Urothelium cell line (cell line): ENCODE measurements at places on chromosomes 13 and 19.

DNA sequence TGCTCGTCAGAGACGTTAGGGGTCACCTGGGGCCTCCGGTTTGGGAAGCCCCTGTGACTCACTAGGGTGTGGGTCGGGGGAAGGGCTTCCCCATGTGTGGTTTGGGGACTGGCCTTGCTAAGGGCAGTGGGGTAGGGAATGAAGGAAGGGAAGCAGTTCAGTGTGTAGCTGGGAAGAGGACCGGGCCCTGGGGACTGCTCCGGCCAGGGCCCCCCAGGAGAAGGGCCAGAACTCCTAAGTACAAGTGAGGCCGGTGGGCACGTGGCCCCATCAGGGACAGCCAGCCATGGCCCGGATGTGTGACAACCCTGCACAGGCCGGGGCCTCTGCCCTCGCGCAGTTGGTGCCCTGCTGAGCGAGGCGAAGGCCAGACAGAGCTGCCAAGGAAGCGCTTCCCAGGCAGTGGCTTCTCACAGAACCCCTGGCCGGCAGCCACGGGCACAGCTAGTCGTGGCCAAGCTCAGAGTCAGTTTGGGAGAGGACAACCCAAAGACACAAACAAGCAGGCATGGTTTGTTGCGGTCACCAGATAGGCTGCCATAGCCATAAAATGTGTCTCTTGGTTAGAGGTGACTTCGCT, 25.7 kb downstream of the TEX29 start:
- DNase-seq = no peak

GRCh38 chr13:43132257-43132656, 108.9 kb downstream of the DNAJC15 start:
- DNase-seq = peak; percentile 61

DNA sequence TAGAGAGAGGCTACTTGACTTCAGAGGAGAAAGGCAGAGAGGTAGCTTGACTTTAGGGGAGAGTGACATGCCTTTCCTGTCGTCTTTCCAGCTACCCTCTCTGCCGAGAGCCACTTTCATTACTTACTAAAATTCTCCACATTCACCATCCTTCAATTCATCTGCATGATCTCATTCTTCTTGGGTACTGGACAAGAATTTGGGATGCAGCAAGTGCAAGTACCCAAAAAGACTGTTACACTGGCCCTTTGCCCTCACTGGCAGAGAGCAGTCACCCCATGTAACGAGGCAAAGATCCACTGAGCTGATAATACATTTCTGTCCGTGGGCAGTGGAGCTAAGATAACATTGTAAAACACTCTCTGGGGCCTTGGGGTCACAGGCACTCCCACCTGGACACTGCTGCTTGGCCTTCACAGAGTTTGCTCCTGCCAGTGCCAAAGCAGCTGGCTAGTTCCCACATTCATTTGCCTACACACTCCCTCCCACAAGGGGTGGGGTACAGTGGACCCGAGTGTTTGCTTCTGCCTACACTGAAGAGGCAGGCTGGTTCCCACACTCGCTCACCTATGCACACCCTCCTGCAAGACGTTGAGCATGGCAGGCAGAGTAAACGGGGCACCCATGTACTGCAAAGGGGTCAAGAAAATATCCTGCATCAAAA, 1276.9 kb upstream of the PCDH9 start:
- no peak for DNase-seq

GRCh38 chr13:76635232-76636230, 250.7 kb downstream of the KCTD12 start:
- no peak for DNase-seq

- DNase-seq = no peak
Observed at GRCh38 chr13:43031881-43032280, 8.5 kb downstream of the DNAJC15 start.

- no peak for DNase-seq
Observed at GRCh38 chr13:106941779-106942178, 373.8 kb upstream of the ARGLU1 start.

DNA sequence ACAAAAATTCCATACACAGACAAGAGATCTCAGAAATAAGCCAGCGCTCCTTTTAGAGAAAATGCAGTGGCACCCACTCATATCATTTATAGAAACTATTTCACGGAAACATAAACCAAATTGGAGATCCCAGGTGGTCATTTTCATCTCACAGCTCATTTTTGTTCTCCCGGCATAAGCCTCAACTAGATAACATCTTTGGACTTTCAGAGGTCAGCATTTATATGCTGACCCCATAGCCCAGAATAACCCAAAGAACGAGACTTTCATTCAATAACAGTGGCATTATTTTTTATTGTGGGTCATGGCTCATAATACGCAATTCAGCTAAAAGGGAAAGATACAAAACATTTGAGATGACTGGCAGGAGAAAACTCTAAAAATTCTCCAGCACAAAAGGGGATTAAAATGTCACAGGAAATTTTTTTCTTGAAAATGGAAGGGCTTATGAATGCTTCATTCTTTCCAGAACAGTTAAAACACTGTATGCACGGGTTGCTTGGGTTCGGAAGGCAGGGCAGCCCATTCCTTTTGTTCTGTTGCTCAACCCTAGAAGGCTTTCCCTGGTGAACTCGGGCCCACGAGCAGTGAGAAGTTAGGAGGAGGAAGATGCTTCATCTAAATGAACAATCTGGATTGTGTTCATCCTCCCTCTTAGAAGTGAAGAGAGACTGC, 24.0 kb downstream of the STARD13 start:
- no peak for DNase-seq

- DNase-seq = no peak
Observed at GRCh38 chr19:49336482-49337266, 1.5 kb downstream of the CD37 start.

- DNase-seq = no peak
Observed at GRCh38 chr19:58366585-58367430, 4.3 kb upstream of the ZNF497 start.

- peak; percentile 18 for DNase-seq
Observed at GRCh38 chr13:44969551-44970484, 19.5 kb downstream of the NUFIP1 start.

DNA sequence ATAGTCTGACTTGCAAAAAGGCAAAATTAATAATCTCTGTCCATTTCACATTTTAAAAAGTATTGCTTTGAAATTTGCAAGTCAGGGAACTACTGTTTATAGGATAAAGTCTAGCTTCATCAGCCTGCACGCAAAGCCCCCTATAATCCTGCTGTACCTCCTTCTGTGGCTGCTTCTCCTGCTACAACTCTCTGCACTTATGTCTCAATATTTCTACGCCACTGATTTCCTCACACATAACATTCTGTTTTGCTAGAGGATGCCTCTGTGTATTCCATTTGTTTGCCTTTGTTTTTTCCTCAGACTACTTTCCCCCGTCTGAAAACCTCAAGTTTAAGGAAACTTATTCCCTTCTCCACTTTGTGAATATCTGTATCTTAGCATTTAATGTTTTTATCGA, 389.9 kb downstream of the RFC3 start:
- no peak for DNase-seq

GRCh38 chr19:16889366-16889882, 625 bp downstream of the F2RL3 start:
- DNase-seq = no peak

GRCh38 chr19:38538386-38538785, 79.4 kb downstream of the MAP4K1 start:
- DNase-seq = no peak
